Ovary (tissue), 10 donors: ENCODE measurements at places on chromosomes 3 and 15. TPM values are rescaled to one million over a fixed set of nuclear protein-coding genes. Genes with fewer than 3 reads are reported as not detected.
A peak's percentile ranks its signal among the peaks of the same experiment; 100 is the strongest.

- no peak overlapping the region for H3K4me3 ChIP-seq
- H3K36me3 ChIP-seq: no peaks in the 10 kb centered on the region
- no peaks in the 10 kb centered on the region for H3K27me3 ChIP-seq
- no peak for DNase-seq
- no peaks in the 10 kb centered on the region for H3K4me1 ChIP-seq
Observed at GRCh38 chr15:31489281-31489680, 162.6 kb downstream of the KLF13 start.

DNA sequence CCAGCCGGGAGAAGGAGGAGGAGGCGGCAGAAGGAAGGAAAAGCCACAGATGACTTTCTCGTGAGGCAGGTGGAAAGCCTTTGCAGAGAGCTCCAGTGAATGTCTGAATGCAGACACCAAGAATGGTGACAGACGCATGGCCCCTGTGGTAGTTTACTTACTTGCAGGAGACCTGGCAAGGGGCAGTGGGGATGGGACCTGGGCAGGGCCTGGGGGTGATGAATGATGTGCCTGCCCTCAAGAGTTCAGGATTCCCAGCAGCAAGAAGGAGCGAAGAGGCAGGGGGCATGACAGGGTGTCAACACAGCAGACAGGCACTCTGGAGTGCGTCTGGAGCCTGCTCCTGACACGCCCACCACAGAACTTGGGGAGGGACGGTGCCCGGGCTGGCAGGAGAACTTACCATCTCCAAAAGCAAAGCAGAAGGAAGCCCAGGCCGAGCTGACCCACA is 260.5 kb upstream of the LYSMD4 start:
- H3K4me3 ChIP-seq: no peak overlapping the region
- no peaks in the 10 kb centered on the region for H3K36me3 ChIP-seq
- no peak overlapping the region for H3K27ac ChIP-seq
- no peaks in the 10 kb centered on the region for H3K4me1 ChIP-seq
- H3K27me3 ChIP-seq: no peaks in the 10 kb centered on the region

- no peaks in the 10 kb centered on the region for H3K36me3 ChIP-seq
- no peak overlapping the region for H3K27ac ChIP-seq
- H3K27me3 ChIP-seq: no peaks in the 10 kb centered on the region
- DNase-seq: no peak
- peak overlapping the region; percentile 44 for H3K4me3 ChIP-seq
- peaks cover 11% of the 10 kb centered on the region for H3K4me1 ChIP-seq
Observed at GRCh38 chr15:79310612-79310984, 314 bp upstream of the TMED3 start.

DNA sequence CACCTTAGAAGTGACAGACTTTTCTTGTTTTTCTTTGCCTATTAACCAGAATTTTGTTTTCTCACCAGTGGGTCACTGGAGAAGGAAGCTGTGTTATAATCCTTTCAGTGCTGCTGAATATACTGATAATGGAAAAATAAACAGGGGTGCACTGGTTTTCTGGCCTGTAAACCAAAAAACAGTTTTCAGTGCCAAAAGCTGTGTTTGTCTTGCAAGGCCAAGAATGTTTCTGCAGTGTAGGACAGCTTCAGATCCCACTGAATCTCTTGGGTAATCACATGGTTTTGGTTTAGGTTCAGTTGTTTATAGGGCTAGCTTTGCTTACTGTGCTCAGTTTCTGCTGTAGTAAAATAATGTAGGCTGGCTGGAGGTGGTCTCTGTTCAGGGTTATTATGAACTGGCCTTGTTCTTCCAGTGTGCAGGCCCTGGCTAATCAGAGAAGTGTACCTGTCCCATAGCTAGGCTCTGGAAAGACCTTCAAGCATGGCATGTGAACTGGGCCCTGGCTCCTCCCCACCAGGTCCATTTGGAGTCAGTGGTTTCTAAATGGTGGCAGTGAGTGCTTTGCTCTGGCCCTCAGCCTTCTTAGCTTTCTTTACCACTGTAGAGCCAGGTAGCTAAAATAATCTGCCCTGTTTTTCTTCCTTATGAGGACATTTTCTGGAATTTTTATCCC is 18.7 kb downstream of the PDE8A start:
- no peaks in the 10 kb centered on the region for H3K27me3 ChIP-seq
- peak overlapping the region; percentile 47 for H3K27ac ChIP-seq
- DNase-seq: no peak
- no peak overlapping the region for H3K4me3 ChIP-seq

- H3K27me3 ChIP-seq: no peaks in the 10 kb centered on the region
- peaks cover 2% of the 10 kb centered on the region for H3K4me1 ChIP-seq
- H3K4me3 ChIP-seq: no peak overlapping the region
- no peaks in the 10 kb centered on the region for H3K36me3 ChIP-seq
- no peak overlapping the region for H3K27ac ChIP-seq
Observed at GRCh38 chr15:96087180-96087884, 243.2 kb upstream of the NR2F2 start.

DNA sequence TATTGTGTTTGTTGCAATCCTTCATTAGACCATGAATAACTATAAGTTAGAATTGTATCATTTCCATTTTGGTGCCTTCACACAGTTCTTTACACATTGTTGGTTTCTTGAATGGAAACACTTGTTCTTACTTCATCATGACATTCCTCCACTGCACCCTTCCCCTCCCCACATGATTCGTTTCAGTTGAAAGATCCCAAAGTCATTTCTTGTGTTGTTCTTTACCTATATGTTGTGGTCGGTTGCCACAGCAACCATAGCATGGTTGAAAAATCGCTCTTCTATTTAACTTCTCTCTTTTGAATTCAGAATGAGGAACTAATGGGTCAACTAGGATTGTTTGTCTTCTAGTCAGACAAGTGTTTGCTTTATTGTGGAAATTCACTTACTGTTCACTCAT is 103.3 kb downstream of the IL1RAP start:
- no peaks in the 10 kb centered on the region for H3K27me3 ChIP-seq
- no peak overlapping the region for H3K4me3 ChIP-seq
- no peaks in the 10 kb centered on the region for H3K36me3 ChIP-seq
- no peaks in the 10 kb centered on the region for H3K4me1 ChIP-seq

DNA sequence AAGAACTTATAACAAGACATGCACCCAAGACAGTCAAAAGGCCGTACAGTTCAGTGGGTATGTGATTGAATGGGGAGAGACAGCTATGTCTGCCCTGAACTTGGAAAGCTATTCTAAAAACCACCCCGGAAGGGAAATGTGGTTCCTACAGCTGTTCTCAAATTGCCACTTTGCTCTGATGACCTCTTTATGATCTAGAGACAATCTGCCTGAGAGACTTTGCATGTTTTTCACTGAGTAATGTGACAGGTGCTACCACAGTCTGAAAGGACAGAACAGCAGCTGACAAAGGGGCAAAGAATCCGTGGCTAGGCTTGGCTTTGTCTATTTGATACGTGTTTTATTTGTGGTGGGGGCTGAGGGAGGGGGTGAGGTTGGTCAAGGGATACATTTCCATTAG is 148.3 kb upstream of the NPHP3 start:
- H3K36me3 ChIP-seq: no peaks in the 10 kb centered on the region
- H3K4me1 ChIP-seq: no peaks in the 10 kb centered on the region
- no peak for DNase-seq
- H3K4me3 ChIP-seq: no peak overlapping the region

DNA sequence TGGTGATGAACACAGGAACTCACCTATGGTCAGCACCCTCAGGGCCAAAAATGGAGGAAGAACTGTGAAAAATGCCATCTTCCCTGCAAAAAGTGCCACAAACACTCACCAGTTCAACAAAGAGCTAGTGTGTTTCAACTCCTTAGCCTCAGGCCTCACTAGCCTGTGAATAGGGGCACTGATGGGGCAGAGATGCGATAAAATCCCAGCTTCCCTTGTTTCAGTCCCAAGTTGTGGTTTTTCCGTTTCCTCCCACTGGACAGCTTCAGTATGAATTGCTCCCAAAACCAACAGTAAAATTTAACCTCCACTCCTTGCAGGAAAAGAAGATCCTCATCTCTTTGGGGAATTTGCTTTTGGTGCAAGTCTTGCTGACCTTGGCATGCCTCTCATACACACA is 117.4 kb upstream of the ADAMTS9 start:
- peaks cover 10% of the 10 kb centered on the region for H3K4me1 ChIP-seq
- H3K27ac ChIP-seq: no peak overlapping the region
- no peaks in the 10 kb centered on the region for H3K27me3 ChIP-seq
- no peaks in the 10 kb centered on the region for H3K36me3 ChIP-seq
- H3K4me3 ChIP-seq: no peak overlapping the region
- DNase-seq: no peak

GRCh38 chr3:81483046-81483445 is 278.4 kb downstream of the GBE1 start:
- H3K27ac ChIP-seq: no peak overlapping the region
- H3K36me3 ChIP-seq: no peaks in the 10 kb centered on the region
- no peaks in the 10 kb centered on the region for H3K27me3 ChIP-seq
- no peak for DNase-seq
- H3K4me3 ChIP-seq: no peak overlapping the region
- peaks cover 2% of the 10 kb centered on the region for H3K4me1 ChIP-seq

- H3K4me3 ChIP-seq: no peak overlapping the region
- no peaks in the 10 kb centered on the region for H3K36me3 ChIP-seq
- no peaks in the 10 kb centered on the region for H3K27me3 ChIP-seq
- no peak for DNase-seq
Observed at GRCh38 chr3:162492446-162493081, 996.0 kb downstream of the OTOL1 start.

GRCh38 chr3:30518181-30518864 is 88.1 kb upstream of the TGFBR2 start:
- no peaks in the 10 kb centered on the region for H3K36me3 ChIP-seq
- peaks cover 2% of the 10 kb centered on the region for H3K4me1 ChIP-seq
- no peak overlapping the region for H3K4me3 ChIP-seq
- H3K27ac ChIP-seq: no peak overlapping the region

DNA sequence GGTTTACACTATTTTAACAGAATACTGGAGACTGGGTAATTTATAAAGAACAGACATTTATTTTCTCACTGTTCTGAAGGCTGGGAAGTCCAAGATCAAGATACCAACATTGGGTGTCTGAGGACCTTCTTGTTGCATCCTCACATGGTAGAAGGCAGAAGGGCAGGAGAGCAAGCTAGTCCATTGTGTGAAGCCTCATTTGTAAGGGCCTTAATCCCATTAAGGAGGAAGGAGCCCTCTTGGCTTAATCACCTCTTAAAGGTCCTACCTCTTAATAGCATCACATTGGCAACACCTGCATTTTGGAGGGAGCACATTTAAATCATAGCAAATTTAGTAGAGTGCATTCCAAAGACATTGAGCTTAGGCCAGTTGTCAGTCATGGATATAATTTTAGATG is 26.2 kb downstream of the UBE2Q2 start:
- no peaks in the 10 kb centered on the region for H3K36me3 ChIP-seq
- no peaks in the 10 kb centered on the region for H3K27me3 ChIP-seq
- H3K4me3 ChIP-seq: no peak overlapping the region
- H3K27ac ChIP-seq: no peak overlapping the region
- H3K4me1 ChIP-seq: no peaks in the 10 kb centered on the region

DNA sequence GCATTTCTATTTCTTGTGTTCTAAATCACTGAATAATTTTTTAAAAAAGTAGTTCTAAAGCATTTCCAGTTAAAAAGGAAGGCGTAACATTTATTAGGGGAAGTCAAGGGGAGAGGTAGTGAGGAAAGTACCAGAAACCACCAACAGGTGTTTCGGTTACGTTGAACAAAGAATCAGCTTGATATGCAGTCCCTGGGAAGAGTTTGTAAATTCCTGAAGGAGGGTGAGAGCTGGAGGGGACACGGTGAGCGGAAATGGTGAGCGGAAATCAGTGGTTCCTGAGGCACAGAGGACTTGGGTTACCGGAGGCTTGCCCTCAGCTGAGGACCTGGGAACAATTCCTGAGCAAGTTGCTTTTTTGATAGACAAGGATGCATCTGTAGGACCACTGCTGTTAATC is 17.8 kb downstream of the MAP2K1 start:
- H3K27ac ChIP-seq: no peak overlapping the region
- no peak overlapping the region for H3K4me3 ChIP-seq
- no peaks in the 10 kb centered on the region for H3K27me3 ChIP-seq
- H3K4me1 ChIP-seq: peaks cover 4% of the 10 kb centered on the region
- DNase-seq: no peak
- H3K36me3 ChIP-seq: no peaks in the 10 kb centered on the region

- H3K4me3 ChIP-seq: no peak overlapping the region
- no peak for DNase-seq
- peaks cover 4% of the 10 kb centered on the region for H3K4me1 ChIP-seq
- H3K27ac ChIP-seq: no peak overlapping the region
- H3K36me3 ChIP-seq: no peaks in the 10 kb centered on the region
- no peaks in the 10 kb centered on the region for H3K27me3 ChIP-seq
Observed at GRCh38 chr15:85421116-85421925, 40.9 kb downstream of the AKAP13 start.

DNA sequence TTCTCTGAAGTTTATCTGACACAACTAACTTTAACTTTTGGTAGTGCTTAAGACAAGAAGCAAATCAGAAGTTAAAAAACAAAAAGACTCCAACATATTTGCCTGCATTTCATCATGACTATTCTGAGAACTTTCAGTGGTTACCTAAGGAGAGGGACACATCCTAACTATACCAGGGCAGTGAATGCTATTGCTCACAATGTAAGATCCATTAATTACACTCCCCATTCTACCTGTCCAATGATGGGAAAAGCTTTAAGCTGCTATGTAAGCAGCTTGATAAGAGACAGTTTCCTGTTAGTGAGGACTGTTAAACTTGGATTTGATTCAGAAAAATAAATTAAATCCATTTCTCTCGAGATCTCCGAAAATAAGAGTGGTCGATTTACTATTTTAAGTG is 37.5 kb downstream of the SERPINI1 start:
- H3K4me1 ChIP-seq: no peaks in the 10 kb centered on the region
- H3K27ac ChIP-seq: no peak overlapping the region
- H3K27me3 ChIP-seq: no peaks in the 10 kb centered on the region
- DNase-seq: no peak
- H3K36me3 ChIP-seq: no peaks in the 10 kb centered on the region

DNA sequence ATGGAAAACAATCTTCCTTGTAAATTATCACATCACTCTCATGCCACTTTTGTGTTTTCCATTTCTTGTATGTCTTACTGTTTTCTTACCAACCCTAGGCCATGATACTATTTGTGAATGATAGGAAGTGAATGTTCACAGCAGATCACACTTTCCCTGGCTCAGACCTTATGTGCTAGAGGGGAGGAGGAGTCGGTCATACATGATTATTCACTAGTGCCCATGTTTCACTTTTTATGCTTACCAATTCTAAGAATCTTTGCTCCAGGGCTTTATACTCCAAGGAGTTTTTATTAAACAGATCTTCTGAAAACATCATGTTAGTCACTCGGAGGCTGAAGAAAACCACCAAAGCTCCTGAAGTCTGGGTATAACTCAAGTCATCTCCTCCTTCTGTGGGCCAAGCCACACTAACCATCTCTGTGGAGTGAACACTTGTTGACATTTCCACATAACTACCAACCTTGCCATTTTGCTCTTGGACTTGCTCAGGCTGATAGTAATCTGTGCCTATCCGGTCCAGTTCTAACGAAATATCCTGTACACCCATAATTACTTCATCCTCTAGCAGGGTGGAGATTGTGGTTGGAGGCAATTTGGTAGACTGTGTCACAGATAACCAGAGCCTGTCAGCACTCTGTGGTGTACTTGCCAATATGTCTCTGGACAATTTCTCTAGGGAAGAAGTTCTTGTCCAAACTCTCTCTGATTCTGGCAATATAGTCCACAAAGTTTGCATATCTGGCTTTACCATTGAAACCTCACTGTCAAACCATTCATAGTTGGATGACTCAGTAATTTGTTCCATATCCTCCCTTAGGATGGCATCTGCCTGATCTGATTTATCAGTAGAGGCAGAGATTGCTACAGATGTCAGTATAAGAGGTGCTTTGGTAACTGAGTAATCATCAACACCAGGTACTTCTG is 76.8 kb downstream of the IMPG2 start:
- H3K36me3 ChIP-seq: no peaks in the 10 kb centered on the region
- H3K4me3 ChIP-seq: no peak overlapping the region
- no peak for DNase-seq
- no peaks in the 10 kb centered on the region for H3K27me3 ChIP-seq

The REC114 gene
- total RNA-seq: not detected

The RNF168 gene
- 23.3 TPM for total RNA-seq

The FMN1 gene
- 6.5 TPM for total RNA-seq

The CDC25A gene
- total RNA-seq: 4.4 TPM

The SPTBN5 gene
- 1.5 TPM for total RNA-seq

The PDE8A gene
- 23.7 TPM for total RNA-seq

The TM4SF1 gene
- total RNA-seq: 92.7 TPM
